ENCODE measurements at places on chromosomes 7 and 10.

GRCh38 chr7:25553580-25554291, 325.4 kb upstream of the NPVF start:
- no peak for DNase-seq

DNA sequence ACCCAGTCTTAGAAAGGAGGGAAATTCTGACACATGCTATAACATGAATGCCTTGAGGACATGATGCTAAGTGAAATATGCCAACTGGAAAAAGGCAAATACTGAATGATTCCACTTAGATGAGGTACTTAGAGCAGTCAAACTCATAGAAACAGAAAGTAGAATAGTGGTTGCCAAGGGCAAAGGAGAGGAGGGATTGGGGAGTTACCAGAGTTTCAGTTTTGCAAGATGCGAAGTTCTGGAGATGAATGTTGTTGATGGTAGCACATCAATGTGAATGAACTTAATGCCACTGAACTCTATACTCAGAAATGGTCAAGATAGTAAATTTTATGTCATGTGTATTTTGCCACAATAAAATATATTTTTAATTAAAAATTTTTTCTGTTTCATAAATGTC, 38.9 kb downstream of the DRGX start:
- no peak for DNase-seq

GRCh38 chr7:22944022-22944421, 69.9 kb downstream of the HYCC1 start:
- no peak for DNase-seq

GRCh38 chr7:85023066-85023712, 163.7 kb downstream of the SEMA3D start:
- no peak for DNase-seq

GRCh38 chr10:133025558-133026090, 62.1 kb upstream of the ADGRA1 start:
- DNase-seq, result no peak

GRCh38 chr7:72016574-72016973, 395.6 kb downstream of the CALN1 start:
- no peak for DNase-seq

DNA sequence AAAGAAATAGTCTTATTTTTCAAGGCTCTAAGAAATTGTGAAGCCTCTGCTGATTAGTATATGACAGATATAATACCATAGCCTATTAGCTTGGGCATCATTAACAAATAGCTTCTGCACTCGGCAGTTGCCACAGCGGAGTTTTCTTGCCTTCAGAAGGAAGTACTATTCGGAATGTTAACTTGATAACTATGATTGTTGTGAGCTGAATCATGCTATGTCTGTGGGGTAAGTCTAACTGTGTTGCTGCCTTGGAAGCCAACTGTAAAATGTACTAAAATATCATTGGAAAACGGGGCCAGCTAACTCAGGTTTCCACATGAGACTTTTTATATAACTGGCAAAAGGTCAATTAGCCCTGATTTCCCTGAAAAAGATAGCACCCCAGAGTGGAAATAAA, 93.2 kb downstream of the TWIST1 start:
- DNase-seq, result no peak
